ENCODE measurements at places on chromosomes 7 and 10.

- DNase-seq = no peak
Observed at GRCh38 chr7:28618383-28618782, 206.1 kb downstream of the CREB5 start.

DNA sequence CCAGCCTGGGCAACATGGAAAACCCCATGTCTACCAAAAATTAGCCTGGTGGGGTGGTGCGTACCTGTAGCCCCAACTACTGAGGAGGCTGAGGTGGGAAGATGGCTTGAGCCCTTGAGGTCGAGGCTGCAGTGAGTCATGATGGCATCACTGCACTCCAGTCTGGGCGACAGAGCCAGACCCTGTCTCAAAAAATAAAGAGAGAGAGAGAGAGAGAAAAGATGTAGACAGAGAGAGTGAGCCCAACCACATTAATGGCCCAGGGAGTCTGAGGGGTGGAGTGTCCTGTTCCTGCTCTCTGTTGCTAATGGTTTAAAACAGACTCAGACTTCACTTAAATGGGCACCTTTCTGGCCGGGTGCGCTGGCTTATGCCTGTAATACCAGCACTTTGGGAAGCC, 455.7 kb upstream of the GALNT17 start:
- no peak for DNase-seq

DNA sequence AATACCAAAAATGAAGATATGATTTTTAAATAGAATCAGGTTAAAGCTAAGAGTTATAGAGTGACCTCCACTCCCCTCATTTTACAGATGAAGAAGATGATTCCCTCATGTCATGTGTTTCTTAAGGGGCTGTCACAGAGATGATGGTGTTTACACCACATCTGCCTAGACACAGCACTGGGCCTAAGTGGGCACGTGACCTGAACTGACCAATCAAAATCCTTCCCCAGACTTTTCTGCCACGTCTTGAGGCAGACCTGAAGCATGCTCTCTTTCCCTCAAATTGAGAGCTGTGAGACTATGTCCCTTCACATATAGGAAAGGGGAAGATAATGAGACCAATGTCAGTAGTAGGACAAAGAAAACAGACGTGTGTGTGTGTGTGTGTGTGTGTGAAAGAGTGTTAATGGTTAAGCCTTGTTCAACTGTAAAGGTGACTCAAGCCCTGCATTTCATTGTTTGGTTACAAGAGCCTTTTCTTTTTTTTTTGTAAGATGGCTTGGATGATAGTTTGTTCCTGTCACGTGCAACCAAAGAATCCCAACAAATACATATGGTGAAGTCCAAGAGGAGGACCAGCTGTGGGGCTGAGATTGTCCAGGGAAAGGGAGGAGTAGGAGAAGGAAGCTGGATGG, 172.8 kb upstream of the AOAH start:
- DNase-seq = no peak

- DNase-seq = no peak
Observed at GRCh38 chr7:133233142-133233541, 19.7 kb upstream of the EXOC4 start.

- peak; percentile 29 for DNase-seq
Observed at GRCh38 chr7:28093623-28094232, 86.9 kb downstream of the JAZF1 start.

GRCh38 chr10:63707254-63707910, 186.2 kb downstream of the REEP3 start:
- DNase-seq = peak; percentile 34

- no peak for DNase-seq
Observed at GRCh38 chr7:67566101-67566500, 569.5 kb downstream of the TYW1 start.

DNA sequence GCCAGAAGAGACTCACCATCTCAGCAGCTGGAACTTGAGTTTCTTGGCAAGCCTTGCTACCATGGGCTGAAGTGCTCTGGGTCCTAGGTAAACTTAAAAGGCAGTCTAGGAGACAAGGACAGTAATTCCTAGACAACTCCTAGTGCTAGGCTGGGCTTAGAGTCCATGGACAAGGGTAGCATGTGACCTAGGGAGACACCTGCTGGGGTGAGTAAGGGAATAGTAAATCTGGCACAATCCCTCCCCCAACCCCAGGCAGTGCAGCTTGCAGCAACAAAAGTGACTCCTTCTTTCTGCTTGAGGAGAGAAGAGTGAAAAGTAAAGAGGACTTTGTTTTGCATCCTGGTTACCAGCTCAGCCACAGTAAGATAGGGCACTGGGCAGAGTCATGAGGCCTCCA, 316.5 kb upstream of the IMMP2L start:
- DNase-seq = no peak

- no peak for DNase-seq
Observed at GRCh38 chr10:52212802-52213201, 101.3 kb upstream of the DKK1 start.

DNA sequence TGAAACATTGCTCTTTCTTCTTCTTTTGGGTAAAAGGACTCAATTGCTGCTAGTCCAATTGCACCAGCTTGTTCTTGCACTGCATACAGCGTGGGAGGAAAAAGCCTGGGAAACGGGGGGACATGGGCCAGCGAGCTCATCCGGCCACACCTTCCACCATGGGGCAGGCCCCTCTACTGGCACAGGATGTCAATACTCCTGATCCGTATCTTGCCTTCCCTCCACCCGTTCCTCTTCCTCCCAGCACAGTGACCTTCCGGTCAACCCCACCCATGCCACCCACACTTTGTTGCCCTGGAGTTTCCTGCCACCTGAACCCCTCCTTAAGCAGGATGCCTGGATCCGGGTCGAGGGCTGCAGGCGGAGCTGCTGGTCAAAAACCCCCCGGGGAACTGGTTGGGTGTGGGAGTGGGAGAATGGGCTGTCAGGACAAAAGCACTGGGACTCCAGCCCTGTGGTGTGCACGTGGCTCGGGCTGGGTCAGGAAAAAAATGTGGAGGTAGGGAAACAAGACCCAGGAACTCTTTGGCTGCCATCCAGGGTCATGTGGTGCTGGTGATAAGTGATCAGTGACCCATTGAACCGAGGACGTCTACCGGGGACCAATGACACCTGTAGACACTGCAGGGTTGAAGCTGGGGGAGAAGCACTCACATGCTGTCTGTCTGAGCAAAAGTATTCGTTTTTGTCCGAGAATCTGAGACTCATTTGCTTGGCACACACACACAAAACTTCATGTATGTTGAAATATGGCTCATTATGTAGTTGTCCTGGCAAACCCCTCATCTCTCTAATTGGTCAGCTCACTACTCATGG, 8.1 kb downstream of the IL2RA start:
- no peak for DNase-seq
